ENCODE measurements at places on chromosomes 13 and 19.

- peak; percentile 100 for DNase-seq
Measured at GRCh38 chr19:44890366-44891015, 563 bp upstream of the TOMM40 start.

DNA sequence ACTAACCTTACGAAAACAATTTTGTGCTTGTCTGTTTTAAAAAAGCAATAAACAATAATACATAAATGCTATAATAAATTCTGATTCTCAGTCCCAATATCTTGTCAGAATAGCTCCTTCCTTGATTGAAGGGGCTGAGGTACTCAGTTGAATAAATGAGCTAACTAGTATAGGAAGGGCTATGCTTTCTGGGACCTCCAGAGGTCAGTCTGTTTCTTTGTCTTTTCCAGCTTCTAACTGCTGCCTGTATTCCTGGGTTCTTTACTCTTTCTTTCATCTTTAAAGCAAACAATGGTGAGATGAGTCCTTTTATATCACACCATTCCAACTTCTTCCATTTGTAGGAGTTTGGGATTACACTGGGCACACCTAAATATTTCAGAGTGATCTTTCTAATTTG lies 1297.0 kb upstream of the ATXN8OS start:
- DNase-seq = peak; percentile 56

DNA sequence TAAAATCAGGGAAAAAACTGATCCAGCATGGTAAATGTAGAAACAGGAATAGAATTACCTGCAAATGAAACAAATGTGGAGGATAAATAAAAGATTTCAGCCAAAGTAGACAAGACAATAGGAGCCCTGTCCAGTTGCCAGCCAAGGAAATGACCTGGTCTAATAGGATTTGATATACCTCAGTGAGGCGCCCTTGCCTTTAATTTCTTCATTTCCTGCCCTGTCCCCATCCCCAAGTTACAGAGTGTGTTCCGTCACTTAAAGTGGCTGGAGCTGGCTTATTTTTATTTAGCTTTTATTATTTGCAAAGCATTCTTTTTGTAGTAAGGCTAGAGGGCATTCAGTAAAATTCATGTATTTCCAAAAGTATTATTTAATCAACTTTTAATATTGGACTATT lies 1022.0 kb downstream of the EFNB2 start:
- DNase-seq = no peak

DNA sequence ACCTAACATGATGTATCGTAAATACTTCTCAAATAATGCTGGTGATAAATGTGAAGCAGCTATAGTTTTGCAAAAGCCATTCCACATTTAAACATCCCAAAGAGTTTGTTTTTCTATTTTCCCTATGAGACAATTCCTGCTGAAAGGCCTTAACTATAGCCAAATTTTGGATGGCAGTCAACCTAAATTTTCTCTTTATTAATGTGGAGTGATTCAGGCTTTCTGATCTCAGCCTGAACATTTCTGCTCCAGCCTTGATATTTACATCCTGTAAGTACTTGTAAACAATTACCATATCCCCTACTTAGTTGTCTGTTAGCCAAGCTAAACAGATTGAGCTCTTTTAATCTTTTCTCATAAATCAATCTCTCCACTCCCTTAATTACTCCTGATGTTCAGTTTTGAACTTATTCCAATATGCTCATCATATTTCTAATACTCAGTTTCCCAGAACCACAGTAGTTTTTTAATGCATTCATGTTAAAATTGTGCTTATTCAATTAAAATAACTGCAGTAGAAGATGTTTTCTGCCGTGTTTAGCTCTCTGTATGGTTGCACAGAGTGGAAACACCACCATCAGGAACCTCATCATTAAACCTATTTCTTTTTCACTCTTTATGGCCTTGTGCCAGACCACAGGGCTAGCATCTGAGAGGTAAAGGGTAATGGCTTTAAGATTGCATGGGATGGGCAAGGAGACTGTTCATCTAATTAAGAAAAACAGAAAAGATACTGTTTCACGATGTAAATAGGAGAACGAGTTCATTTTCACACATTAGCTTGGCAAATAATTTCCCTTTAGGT lies 1235.2 kb upstream of the SLC10A2 start:
- peak; percentile 10 for DNase-seq

GRCh38 chr19:14949876-14950275 lies 8.6 kb downstream of the OR7C2 start:
- no peak for DNase-seq

- no peak for DNase-seq
Measured at GRCh38 chr13:47508527-47509228, 492.4 kb downstream of the SUCLA2 start.

GRCh38 chr19:16944626-16945363 lies 56.0 kb downstream of the F2RL3 start:
- no peak for DNase-seq
